ENCODE measurements at places on chromosomes 7 and 10.

GRCh38 chr7:142355328-142355727 is 97.5 kb upstream of the PRSS58 start:
- DNase-seq, result no peak

GRCh38 chr10:91418416-91418815 is 8.3 kb downstream of the HECTD2 start:
- DNase-seq, result no peak

GRCh38 chr7:42236976-42237810 is at the start of gene GLI3:
TSS of gene GLI3 (minus strand) at chr7:42237209. CDS start at chr7:42223253, 13,956 bp downstream.
- peak; percentile 98 for DNase-seq

- DNase-seq, result no peak
Observed at GRCh38 chr10:122515022-122515424, 45.5 kb upstream of the DMBT1 start.

- DNase-seq, result no peak
Observed at GRCh38 chr7:25732766-25733217, 419.2 kb upstream of the NFE2L3 start.

DNA sequence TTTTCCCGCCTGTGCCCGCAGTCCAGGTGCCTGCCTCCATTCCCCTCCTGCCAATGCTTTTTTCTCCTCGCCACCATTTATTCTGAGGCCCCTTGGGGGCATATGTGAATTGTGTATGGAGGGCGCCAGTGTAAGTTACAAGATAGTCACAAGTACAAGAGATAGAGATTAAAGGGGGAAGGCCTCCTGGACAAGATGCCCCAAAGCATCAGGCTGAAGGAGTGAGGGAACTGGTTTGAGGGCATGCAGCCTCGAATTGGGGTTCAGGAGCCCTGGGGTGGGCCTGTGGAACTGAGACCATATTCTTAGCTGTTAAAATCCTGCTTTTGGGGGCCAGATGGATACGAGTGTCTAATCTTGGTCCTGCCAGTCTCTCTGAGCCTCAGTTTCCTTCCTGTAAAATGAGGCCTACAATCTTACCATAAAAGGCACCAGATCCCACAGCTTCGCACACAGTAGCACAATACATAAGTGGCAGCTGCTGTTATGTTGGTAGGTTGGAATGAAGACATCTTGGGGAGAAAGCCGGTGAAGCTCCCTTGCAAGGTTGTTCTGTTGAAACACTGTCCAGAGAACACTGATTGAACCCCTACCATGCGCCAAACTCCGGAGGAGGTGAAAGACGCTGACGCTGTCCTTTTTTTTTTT is 545 bp upstream of the COMTD1 start:
- DNase-seq, result no peak

GRCh38 chr10:119020627-119020946 is 8.9 kb upstream of the NANOS1 start:
- no peak for DNase-seq

DNA sequence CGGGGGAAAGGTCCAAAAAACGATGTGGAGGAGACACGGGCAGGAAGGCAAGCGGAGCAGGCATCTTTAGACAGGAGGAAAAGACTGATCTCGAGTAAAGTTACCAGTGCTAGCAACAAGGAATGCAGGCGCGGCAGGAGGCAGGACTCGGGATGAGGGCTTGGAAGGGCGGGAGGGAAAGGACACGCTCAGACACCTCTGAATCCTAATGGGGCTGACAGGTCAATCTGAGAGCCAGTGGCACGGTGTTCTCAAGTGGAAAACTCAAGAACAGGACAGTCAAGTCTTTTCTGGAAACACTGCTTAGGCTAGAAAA is 155.3 kb upstream of the COBL start:
- DNase-seq, result no peak

- no peak for DNase-seq
Observed at GRCh38 chr7:132709971-132710567, 133.8 kb upstream of the PLXNA4 start.

DNA sequence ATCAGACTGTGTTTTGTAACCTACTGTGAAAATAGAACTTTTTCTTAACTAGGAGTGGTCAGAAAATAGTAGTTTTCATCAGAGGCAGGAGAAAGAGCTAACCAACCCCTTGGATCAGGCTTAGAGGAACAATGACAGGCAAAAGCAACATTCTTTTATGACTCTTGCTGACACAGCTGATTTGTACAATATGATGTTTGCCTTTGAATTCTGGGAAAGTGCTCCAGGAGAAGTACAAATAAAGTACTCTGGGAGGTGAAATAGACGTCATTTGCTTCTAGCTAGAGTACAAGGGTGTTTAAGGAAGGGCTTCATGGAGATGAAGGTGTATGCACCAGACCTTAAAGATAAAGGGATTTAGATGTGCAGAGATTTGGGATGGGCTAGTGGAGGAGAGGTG is 75.1 kb upstream of the KIAA1217 start:
- DNase-seq, result no peak

GRCh38 chr10:72007246-72007892 is 43.2 kb downstream of the CHST3 start:
- no peak for DNase-seq

GRCh38 chr7:45601094-45601493 is 26.9 kb downstream of the ADCY1 start:
- no peak for DNase-seq

GRCh38 chr10:88467835-88468485 is 115.2 kb downstream of the RNLS start:
- DNase-seq, result no peak

- peak; percentile 66 for DNase-seq
Observed at GRCh38 chr7:131745390-131746248, 189.2 kb upstream of the PODXL start.

DNA sequence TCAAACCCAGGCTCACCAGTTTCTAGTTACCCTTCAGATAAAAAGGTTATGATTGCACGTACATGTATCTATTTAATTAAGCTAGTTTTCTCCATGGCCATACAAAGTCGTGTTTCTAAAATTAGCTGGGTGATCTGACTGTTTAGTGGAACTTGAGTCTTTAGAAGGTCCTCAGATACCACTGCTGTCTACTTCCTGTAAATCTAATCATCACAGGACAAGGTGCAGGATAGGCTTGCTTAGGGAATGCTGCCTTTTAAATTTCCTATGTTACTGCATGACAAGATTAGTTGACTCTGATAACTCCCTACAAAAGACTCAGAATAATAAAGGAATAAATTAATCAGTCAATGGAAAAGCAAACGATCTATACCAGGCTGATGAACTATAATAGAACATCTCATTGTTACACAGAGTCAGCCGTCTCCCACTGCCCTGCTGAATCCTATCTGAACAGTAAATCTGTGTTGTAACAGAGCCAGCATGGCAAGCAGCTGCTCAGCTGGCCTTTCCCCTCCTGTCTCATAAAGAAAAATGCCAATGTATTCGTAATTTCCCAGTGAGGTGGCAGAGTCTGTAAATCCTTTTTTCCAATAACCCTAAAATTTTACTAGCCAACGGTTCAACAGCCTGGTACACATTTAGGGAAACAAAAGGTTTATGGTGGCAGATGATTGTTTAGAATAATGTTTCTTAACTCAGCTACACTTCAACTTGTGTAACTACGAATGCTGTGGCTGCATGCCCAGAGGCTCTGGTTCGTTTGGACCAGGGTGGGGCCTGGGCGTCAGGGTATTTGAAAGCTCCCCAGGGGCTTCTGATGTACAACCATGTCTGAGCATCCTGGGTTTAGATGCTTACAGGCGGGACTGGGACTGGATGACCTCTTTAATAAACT is 318.0 kb downstream of the PAXIP1 start:
- no peak for DNase-seq

- no peak for DNase-seq
Observed at GRCh38 chr10:49207936-49208487, 19.8 kb upstream of the TMEM273 start.

GRCh38 chr7:30463405-30464145 is 15.0 kb downstream of the NOD1 start:
- DNase-seq, result no peak

DNA sequence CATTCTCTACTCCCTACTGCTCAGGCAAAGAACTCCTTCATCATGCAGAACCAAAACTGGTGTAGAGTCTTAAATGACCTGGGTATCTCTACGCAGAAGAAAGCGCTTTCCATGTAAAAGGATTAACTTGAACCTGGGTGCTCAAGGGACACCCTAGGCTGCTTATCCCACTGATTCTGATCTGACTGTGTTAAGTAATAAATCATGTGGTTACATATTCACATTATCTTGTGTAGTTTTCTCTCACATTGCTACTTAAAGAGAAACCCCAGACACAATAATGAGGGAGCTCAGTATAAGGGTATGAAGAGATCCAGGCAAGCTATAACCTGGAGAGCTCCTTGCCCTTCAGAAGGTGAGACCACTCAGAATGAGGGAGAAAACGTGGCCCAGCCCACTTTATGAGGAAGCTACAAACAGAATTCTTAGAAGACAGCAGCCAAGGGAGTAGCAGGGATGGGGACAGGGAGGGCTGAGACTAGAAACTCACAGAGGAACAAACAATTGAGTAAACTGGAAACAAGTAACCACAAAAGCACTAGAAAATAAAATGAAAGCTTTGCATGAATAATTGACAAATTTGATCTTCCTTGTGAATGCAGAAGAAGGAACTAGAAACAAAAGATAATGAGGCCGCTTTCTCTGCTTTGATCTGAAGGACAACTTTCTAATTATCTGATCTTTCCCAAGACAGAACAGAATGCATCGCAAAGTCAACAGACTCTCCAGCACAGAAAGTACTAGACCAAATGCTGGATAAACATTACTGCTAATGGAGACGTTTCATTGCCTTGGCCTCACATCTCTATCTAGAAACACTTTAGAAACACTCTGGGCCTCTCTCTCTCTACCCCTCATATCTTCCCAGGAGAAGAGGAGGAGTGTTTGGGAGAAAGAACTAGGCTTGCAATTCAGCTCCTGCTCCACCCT is 76.1 kb downstream of the LRRC17 start:
- no peak for DNase-seq

DNA sequence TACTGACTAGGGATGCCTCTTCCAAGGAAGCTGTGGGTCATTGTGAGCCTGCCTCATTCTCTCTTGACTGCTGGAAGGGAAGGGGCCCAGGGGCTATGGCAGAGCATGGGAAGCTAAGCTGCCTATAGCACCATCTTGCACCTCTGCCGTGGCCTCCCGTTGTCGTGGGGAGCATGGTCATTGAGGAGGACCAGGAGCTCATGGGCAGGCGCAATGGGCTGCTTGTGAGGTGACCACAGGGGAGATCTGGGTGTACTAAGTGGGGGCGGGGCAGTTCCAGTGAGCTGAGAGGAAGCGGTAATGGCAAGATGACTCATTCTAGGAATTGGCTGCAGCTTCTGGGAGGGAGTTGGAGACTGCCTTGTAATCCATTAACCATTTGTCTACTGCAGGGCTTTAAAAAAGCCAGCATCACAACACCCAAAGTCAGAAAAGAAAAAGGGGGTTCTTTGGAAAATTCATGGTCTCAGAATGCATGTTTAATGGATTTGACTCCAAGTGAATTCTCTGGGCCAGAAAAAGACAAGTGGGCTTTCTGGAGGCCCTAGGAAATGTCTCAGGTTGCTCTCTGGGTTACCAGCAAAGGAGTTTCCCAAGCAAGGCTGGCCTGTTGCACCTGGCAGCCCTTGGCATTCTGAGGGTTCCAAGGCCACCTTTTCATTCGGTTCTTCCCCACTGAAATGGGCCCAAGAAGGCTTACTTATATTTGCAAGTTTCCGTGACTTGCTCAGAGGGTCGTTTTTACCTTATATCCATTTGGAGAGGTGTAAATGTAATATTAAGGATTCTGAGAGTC is 3.6 kb downstream of the DUSP5 start:
- DNase-seq, result peak; percentile 88

GRCh38 chr10:124142960-124143359 is 49.6 kb upstream of the CHST15 start:
- peak; percentile 31 for DNase-seq

- DNase-seq, result peak; percentile 77
Observed at GRCh38 chr7:100130608-100131453, 4.1 kb downstream of the MBLAC1 start.

DNA sequence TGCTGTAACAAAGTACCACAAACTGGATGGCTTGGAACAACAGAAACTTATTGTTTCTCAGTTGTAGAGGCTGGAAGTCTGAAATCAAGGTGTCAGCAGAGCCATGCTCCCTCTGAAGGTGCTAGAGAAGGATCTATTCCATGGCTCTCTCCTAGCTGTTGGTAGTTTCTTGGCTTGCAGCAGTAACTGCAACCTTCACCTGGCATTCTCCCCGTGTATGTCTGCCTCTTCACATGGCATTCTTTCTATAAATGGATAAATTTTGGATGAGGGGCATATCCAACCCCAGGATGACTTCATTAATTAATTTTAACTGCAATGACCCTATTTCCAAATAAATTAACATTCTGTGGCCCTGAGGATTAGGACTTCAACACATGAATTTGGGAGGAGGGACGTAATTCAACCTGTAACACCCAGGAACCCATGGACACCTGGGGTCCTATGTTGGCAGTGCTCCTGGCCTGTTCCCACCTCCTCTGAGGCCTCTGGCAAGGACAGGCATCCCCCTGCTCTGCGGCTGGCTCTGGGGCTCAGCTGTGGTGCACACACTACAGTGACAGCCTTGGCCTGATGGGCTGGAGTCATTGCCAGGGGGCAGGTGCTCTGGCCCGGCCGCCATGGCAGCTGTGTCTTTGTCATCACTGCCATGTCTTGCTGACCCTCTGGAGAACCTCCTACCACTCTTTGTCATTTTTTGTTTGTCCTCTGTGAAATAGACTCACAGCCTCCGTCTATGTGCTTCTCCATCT is 30.8 kb downstream of the LSMEM1 start:
- DNase-seq, result no peak

- DNase-seq, result no peak
Observed at GRCh38 chr7:105402221-105403095, 13.7 kb upstream of the SRPK2 start.

GRCh38 chr7:133118261-133118660 is 36.4 kb upstream of the CHCHD3 start:
- DNase-seq, result no peak

DNA sequence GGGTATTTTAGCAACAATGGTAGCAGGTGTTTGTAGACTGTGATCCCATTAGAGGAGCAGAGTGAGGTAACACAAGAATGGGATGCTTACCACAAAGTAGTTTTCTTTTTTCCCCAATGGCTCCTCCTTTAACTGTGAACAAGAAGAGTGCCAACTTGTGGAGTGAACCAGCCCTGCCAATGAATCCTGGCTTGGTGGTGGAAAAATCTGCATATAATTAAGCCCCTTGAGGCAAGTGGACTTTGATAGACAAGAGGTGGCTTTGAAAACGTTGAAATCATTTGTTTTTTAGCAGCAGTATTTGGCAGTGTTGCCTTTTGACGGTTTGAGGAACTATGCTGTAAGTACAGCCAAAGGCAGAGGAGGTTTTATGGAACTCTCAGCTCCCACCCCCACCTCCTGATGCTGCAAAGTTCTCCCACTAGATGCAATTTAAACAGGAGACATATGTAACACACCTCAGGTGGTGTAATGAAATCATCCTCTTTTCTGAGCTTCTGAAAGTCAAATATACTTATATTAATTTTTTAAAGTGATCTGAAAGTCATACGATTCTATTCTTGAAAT is 295.6 kb downstream of the DPP6 start:
- no peak for DNase-seq

Measured in left hindlimb (tissue), 1 donor.